Sciatic nerve (tissue), 2 donors: ENCODE measurements at places on chromosomes 5 and 9. TPM values are rescaled to one million over a fixed set of nuclear protein-coding genes. Genes with fewer than 3 reads are reported as not detected.

DNA sequence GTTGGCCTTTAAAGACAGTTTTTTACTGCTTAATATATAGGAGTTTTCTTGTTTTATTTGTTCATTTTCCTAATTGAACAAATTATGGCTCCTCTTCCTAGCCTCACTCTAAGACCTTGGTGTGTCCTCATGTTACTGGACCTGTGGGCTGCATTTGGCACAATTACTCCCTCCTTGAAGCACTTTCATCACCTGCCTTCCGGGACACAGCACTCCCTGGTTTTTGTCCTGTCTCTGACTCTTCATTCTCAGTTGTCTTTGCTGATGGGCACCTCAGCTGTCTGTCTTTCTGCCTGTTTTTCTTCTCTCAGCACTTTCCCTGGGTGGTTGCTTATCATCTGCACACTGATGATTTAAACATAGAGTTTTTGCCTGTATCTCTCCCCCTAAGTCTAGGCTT, 13.6 kb downstream of the GTF3C4 start:
- no peak for DNase-seq

- DNase-seq, result no peak
Observed at GRCh38 chr9:96242811-96243210, 59.2 kb downstream of the HSD17B3 start.

DNA sequence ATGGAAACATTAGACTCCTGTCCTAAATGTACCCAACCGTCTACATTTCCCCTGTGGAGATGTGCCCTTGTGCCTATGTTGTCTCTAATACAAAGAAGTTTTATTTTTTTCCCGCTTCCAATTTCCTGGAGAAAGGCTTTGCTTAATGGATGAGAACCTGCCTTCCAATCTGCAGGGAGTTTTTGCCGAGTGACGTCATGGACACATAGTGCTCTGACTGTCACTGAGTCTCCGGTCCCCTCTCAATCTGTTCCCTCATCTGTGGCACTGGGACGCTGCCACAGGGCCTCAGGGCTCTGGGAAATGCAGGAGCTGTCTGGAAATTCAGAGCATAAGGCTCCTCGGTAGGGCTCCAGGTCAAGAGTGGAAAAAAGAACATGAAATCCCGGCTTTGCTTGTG, 144.8 kb downstream of the PDZD2 start:
- no peak for DNase-seq

- peak; percentile 96 for DNase-seq
Observed at GRCh38 chr5:140700177-140701144, at the start of gene ZMAT2. ZMAT2 (plus strand) TSS chr5:140700447; CDS start chr5:140700461, 14 bp downstream.

- DNase-seq, result no peak
Observed at GRCh38 chr5:65611524-65611923, 12.6 kb downstream of the TRIM23 start.

DNA sequence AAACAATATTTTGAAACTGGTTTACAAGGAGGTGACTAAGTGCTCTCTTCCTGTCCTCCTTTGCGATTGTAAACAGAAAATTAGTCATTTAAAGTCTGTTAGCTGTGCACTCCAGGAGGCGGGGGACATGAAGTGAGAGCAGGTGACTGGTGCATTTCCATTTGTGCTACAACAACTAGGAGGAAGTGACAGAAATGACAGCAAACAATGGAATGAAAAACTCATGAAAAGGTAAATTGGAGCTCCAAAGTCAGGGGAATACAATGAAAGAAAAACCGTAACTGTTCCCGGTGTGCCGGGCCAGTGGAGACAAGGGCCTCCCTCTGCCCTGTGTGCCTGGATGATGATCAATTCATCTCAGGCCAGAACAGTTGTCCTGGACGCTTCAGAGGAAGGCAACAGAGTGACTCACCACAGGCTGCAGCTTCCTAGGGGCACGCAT, 439.9 kb downstream of the GADD45G start:
- no peak for DNase-seq

DNA sequence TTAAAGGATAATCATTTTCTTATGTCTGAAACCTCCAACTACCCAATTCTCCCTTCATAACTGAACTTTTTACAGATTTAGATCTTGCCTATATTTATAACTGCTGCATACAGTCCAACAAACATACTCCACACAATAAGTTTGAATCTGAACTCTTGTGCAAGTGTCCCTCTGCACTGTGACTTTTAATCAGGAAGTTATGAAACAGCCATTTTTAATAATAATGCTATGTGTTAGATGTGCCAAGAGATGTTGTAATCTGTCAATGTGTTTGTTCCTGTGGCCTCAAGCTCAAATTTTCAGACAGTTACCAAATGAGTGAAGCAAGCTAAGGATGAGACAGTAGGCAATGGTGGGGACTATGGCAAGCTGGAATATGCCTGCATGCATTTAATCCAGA, 57.6 kb upstream of the MTAP start:
- DNase-seq, result no peak

DNA sequence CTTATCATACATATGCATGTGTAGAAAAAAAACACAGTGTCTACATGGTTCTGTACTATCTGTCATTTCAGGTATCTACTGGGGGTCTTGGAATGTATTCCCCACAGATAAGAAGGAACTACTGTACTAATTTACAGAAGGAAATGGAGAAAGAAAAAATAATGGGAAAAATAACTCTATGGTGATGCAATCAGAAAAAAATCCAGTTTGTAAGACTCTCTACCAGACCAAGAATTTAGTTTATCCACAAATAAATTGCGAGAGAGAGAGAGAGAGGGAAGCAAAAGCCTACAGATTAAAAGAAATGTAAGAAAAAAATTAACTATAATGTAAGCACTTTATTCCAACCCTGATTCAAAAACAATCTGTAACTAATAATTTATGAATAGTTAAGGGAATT, 708.6 kb upstream of the ZNF608 start:
- no peak for DNase-seq

DNA sequence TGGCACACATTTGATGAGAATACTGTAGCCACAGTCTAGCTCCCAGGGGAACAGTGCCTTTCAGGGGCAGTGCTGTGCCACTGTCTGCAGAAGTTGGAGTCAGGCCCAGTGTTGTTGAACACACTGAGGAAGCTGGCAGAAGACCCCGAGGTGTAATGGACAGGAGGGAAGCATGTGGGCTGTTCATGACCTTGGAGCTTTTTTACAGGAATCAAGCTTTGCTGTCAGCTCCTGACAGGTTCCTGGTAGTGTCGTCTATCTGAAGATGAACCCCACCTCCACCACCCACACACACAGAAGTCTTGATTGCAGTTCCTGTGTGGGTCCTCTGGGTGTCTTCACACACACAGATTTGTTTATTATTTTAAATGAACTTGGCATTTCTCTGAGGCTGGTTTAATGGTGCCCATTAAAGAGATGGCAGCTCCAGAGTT, 40.3 kb upstream of the TNFAIP8 start:
- DNase-seq, result no peak

- DNase-seq, result no peak
Observed at GRCh38 chr5:127418974-127419682, 98.3 kb upstream of the PRRC1 start.

The ANXA1 gene
- 293 TPM for total RNA-seq

GRCh38 chr9:19512103-19512832, 103.5 kb downstream of the ACER2 start:
- DNase-seq, result no peak

The PCBD2 gene
- 13.6 TPM for total RNA-seq

The GFPT2 gene
- 39.8 TPM for total RNA-seq

DNA sequence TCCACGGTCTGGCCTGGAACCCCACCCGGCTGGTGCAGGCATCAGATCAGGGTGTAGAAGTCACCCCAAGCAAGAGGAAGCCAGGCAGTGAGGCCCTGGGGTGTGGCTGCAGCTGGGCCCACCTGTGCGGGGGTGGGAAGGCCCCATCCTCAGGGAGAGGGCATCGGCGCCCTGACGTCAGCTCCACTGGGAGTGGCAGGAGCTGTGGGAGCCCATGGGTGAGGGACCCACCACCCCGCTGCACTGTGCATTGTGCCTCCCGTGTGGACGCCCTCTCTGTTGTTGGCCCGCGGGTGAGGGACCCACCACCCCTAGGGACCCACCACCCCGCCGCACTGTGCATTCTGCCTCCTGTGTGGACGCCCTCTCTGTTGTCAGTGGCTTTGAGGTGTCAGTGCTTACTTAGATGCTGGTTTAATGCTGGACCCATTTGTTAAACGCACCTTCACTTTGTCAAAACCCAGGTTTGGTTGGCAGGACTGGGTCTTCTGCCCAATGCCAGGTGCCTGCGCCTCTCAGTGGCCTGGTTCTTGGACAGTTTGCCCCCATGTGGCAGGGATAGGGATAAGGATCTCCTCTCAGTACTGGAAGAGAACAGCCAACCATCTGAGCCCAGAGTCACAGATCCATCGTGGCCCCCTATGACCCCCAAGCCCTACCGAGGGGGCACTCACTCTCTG, 6.9 kb upstream of the EXOC3 start:
- DNase-seq, result peak; percentile 43

DNA sequence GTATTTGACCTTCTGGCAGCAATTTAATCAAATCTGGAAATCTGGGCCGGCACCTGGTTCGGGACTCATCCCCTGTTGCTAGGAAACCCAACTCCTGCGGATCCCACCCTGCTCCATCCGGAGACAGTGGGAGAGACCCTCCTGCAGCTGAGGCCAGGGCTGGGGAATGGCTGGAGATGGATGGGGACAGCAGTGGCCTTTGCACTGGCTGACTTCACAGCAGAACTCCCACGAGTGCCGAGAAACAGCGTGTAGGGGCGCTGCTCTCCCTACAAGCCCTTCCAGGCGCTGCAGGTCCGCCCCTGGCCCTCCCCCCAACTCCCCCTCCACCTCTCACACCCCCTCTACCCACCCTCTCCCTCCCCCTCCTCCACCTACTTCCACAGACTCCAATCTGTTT, 105.8 kb upstream of the PPP1R26 start:
- no peak for DNase-seq

The LRRC19 gene
- total RNA-seq, result not detected

The TEX48 gene
- not detected for total RNA-seq

The INSYN2B gene
- total RNA-seq, result 0.27 TPM

- DNase-seq, result no peak
Observed at GRCh38 chr5:35626108-35626507, 8.4 kb downstream of the SPEF2 start.

DNA sequence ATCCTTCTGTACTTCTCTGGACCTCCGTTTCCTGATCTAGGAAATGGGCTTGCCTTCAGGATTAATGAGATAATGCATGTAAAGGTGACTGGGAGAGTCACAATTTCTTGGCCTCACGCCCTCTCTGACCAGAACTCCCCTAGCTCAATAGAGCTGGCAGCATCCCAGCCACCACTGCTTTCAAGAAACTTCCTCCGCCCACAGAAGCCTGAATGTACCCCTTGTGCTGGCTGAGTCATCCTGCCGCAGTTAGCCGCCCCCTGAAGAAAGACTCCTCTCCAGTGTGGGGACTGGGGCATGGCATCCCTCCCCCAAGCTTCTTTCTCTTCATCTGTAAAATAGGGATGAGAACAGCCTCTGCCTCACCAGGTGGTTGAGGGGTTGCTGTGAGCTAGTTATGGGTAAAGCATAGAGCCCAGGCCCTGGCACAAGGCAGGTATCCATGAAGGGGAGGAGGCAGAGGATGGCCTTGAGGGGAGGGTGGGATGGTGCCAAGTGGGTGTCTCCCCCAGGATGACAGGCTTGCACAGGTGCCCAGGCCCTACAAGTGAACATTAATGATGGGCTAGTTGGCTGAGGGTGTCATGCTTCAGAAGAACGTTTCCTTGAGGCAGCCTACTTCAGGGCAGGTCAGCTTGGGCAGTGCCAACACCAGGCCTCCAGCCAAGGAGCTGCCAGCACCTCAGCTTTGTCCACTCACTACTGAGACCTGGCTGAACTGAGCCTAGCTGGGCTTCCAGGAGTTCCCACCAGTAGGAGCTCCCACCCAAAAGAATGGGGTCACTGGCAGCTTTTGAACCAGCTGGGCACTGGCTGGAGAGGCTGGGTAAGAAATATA, 3.4 kb downstream of the PDLIM4 start:
- peak; percentile 91 for DNase-seq

DNA sequence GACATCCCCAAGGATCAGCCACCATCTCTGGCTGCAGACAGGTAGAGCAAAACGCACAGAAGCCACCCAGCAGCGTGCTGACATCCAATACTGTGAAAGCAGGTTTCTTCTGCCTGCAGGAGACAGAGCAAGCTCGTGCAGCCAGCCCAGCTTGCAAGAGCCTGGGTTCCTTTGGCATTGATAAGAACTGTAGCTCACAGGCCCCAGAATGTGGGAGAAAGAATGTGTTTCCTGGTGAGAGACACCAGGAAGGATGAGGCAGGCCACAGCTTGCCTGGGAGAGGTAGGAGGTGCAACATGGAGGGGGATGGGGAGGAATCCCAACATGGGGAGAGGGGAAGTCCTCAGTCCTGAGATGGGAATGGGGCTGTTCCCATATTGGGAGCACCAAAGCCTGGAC, 34.0 kb upstream of the ARAP3 start:
- DNase-seq, result no peak

- DNase-seq, result peak; percentile 64
Observed at GRCh38 chr5:36150676-36151433, 832 bp downstream of the LMBRD2 start.

The GLRA1 gene
- not detected for total RNA-seq

DNA sequence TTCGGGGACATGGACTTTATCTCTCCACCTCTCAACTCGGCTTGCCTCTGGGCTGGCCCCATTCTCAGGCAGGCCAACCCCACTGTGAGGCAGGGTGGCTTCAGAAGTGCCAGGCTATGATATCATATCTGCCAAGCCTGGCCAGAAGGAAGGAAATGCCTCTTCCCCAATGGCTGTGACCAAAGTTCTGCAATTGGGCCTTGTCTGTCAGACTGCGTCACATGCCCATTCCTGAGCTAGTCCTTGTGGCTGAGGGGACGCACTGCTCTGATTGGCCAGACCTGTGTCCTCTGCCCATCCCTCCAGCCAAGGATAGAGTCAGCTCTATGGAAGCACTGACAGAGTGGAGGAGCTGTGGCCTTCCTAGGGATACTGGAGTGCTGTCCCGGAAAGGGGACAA, 11.9 kb downstream of the SMIM23 start:
- no peak for DNase-seq

The FABP6 gene
- total RNA-seq, result not detected

The PLK2 gene
- total RNA-seq, result 145 TPM

DNA sequence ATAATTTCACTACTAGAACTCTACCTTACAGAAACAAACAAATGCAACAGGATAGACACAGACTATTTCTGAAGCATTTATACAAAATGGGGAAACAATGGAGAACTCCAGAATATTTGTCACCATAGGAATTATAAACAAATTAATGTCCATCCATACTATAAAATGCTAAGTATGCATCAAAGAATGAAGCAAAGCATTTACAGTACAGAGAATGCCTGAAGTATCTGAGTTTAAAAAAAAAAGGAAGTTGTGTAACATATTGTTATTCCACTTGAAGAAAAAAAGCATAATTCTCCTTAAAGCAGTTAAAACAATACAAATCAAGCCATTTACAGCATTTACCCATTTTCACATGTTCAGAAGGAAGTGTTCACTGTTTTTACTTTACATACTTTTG, 53.0 kb downstream of the DROSHA start:
- DNase-seq, result no peak

DNA sequence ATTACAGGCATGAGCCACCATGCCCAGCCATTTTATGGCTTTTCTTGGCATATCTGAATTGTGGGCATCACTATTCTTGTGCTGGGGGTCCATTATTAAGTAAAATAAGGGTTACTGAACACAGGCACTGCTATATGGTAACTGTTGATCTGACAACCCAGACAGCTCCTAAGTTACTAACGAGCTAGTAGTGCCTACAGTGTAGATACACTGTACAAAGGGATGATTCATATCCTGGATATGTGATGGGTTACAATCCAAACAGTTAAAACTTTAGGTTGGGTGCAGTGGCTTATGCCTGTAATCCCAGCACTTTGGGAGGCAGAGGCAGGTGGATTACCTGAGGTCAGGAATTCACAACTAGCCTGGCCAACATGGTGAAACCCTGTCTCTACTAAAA, 4.3 kb downstream of the CD14 start:
- no peak for DNase-seq
